ENCODE measurements at places on chromosomes 13 and 19. TPM values are rescaled to one million over a fixed set of nuclear protein-coding genes. Genes with fewer than 3 reads are reported as not detected.

GRCh38 chr19:48502350-48503018 is 9.2 kb downstream of the LMTK3 start:
- DNase-seq, result peak; percentile 63
- H3K36me3 ChIP-seq, result no peaks in the 10 kb centered on the region
- H3K27me3 ChIP-seq, result peaks cover 11% of the 10 kb centered on the region
- peak overlapping the region; percentile 63 for H3K4me3 ChIP-seq
- H3K4me1 ChIP-seq, result peaks cover 24% of the 10 kb centered on the region

DNA sequence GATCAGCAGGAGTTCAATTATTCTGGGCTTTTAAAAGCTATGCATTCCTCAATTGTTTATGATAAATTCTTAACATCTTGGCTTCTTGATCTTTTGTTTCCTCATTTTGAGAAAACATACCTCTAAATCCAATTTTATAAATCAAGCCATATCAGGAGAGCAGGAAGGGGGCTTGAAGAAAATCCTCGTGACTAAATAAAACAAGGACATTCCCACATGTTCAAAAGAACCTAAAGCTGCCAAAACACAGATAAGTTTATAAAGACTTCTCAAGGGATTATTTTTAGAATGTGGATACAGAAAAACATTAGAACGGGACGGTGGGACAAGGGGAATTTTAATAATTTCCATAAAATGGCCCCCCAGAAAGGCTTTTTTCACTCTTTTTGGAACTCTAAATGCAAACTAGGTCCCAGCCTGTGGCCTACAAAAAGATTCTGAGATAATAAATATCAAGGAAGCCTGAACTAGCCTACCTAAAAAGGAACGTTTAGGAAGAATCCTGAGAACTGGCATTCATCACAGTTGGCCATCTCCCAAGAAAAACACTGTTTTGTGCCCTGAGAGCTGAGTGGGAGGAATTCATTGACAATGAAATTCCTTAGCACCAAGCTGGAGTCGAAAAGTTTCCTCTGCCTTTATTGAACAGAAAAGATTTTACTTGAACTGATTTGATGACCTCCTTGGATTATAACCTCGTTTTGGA is 30.1 kb downstream of the ZAR1L start:
- no peak overlapping the region for H3K4me3 ChIP-seq
- no peaks in the 10 kb centered on the region for H3K27me3 ChIP-seq
- H3K36me3 ChIP-seq, result no peaks in the 10 kb centered on the region

DNA sequence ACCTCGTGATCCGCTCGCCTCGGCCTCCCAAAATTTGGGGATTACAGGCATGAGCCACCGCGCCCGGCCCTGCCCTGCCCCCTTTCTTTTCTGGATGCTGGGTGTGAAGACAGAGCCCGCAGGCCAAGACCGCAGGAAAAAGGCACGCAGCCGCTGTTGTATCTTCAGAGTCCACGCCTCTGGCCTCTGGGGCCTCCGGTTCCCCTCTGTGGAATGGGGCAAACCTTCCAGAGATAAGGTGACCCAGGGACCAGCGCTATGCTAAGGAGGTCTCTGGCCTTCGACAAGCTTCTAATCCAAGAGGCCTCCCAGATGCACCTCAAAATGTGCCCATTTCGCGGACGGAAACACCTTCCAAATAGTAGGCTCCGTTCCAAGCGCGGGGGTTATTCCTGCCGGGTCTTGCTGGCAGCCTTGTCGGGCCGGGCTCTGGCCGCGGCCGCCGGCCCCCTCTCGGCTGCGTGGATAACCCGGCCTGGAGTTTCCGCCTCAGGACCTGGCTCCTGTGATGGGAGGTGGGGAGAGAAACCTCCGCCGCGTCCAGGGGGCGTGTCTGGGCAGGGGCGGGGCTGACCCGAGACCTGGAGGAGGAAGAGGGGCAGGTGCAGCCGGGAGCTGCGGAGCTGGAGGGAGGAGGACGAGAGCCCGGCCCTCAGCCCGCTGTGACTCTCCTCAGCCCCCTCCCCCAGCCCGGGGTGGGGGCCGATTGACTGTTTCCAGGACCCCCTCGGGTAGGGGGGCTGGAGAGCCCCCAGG is 13.1 kb downstream of the TJP3 start:
- no peak overlapping the region for H3K27ac ChIP-seq
- no peaks in the 10 kb centered on the region for H3K36me3 ChIP-seq
- peak; percentile 80 for DNase-seq

DNA sequence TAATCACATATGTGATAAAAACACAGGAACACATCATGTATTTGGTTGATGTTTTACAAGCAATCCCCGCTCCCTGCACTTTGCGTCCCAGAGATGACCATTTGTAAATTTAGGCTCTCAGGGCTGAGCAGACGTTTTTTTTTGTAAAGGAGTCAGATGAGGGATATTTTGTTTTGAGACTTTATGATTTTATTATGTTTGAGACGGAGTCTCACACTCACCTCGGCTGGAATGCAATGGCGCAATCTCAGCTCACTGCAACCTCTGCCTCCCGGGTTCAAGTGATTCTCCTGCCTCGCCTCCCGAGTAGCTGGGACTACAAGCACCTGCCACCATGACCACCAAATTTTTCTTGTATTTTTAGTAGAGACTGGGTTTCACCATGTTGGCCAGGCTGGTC is 1.4 kb downstream of the TLE6 start:
- H3K4me1 ChIP-seq, result peaks cover 30% of the 10 kb centered on the region
- H3K36me3 ChIP-seq, result no peaks in the 10 kb centered on the region
- H3K27me3 ChIP-seq, result peaks cover 13% of the 10 kb centered on the region
- no peak overlapping the region for H3K4me3 ChIP-seq
- DNase-seq, result no peak

GRCh38 chr19:2043961-2044708 is 6.9 kb downstream of the MKNK2 start:
- peaks cover 76% of the 10 kb centered on the region for H3K36me3 ChIP-seq
- H3K27me3 ChIP-seq, result no peaks in the 10 kb centered on the region
- H3K4me1 ChIP-seq, result peaks cover 80% of the 10 kb centered on the region
- H3K4me3 ChIP-seq, result peak overlapping the region; percentile 70
- peak overlapping the region; percentile 73 for H3K27ac ChIP-seq
- peak; percentile 35 for DNase-seq

GRCh38 chr19:46410205-46411087 is 2.9 kb downstream of the CCDC8 start:
- DNase-seq, result no peak
- H3K27ac ChIP-seq, result no peak overlapping the region
- no peaks in the 10 kb centered on the region for H3K36me3 ChIP-seq
- peaks cover 3% of the 10 kb centered on the region for H3K4me1 ChIP-seq
- no peak overlapping the region for H3K4me3 ChIP-seq
- H3K27me3 ChIP-seq, result peaks cover 72% of the 10 kb centered on the region

- H3K4me3 ChIP-seq, result no peak overlapping the region
- DNase-seq, result no peak
- H3K4me1 ChIP-seq, result no peaks in the 10 kb centered on the region
- peaks cover 13% of the 10 kb centered on the region for H3K27me3 ChIP-seq
- H3K27ac ChIP-seq, result no peak overlapping the region
Observed at GRCh38 chr19:13681509-13681908, 82.8 kb upstream of the MRI1 start.

DNA sequence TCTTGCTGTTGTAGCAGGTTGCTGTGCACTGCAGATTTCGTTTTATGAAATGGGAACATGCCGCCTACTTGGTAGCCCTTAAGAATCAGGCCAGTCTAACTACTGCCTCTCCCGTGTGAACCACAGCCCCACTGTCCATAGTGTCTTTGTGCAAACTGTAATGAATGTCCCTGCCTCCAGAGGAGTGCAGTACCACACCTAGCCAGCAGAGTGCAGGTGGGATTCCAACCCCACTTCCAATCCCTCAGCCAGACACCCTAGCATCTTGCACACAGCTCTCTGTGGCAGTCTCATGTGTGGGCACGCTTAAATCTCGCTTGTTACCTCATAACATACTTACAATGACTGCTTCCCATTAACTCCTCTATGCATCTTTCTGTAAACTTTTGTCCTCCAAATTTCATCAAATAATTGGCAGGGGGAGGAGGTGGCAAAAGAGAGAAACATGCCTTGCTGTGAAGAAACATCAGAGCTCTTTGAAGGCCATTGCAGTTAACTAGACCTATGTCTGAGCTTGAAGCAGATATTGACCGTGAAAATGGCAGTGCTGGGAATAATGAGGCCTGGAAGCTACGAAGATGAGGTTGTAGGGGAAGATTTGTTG is 47.2 kb downstream of the ZAR1L start:
- DNase-seq, result peak; percentile 22
- no peaks in the 10 kb centered on the region for H3K4me1 ChIP-seq
- no peaks in the 10 kb centered on the region for H3K36me3 ChIP-seq
- H3K27ac ChIP-seq, result no peak overlapping the region

- no peaks in the 10 kb centered on the region for H3K36me3 ChIP-seq
- no peaks in the 10 kb centered on the region for H3K27me3 ChIP-seq
- DNase-seq, result no peak
- no peak overlapping the region for H3K27ac ChIP-seq
- peaks cover 5% of the 10 kb centered on the region for H3K4me1 ChIP-seq
- H3K4me3 ChIP-seq, result no peak overlapping the region
Observed at GRCh38 chr13:27280009-27280656, 9.5 kb downstream of the RASL11A start.

The PRRG2 gene
- 1.8 TPM for total RNA-seq

The TNNI3 gene
- total RNA-seq, result not detected

The GPI gene
- total RNA-seq, result 151 TPM

- H3K27me3 ChIP-seq, result no peaks in the 10 kb centered on the region
- no peak overlapping the region for H3K4me3 ChIP-seq
- no peak for DNase-seq
- no peak overlapping the region for H3K27ac ChIP-seq
Observed at GRCh38 chr13:68254151-68254550, 1024.0 kb upstream of the PCDH9 start.

DNA sequence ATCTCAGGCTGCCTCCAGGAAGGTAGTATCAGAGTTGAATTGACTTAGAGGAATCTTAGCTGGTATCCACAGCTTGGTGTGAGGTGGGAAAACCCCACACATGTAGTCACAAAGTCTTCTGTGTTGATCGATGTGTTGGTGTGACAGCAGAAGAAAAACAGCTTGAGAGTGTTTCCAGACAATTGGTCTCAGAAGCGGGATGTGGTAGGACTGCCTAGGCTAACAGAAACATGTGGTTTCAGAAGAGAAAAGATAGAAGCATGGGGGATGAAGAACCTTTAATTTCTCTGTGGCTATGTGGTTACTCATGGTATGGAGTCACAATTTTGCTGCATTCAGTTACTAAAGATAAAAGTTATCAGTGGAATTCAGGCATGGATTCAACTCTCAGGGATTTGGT is 134.7 kb upstream of the SLITRK5 start:
- no peaks in the 10 kb centered on the region for H3K36me3 ChIP-seq
- DNase-seq, result no peak
- no peaks in the 10 kb centered on the region for H3K27me3 ChIP-seq

The ZNF570 gene
- 7.1 TPM for total RNA-seq

The CCDC70 gene
- total RNA-seq, result not detected

DNA sequence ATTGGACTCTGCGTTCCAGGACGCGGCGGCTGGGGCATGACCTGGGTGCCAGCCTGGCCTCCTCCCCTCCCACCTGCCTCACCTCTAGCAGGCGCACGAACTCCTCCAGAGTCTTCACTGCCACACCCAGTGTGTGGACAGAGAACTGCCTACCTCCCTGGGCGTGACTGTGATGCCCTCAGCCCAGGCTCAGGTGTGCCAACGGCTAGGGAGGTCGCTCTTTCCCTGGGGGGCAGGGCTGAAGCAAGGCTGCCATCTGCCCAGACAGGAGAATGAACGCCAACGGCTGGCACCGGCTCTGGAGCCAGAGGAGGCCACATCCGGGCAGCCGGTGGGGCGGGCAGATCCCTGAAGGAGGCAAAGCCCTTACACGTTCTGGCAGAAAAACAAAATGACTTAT is 11.3 kb downstream of the NANOS3 start:
- H3K4me1 ChIP-seq, result no peaks in the 10 kb centered on the region
- no peak overlapping the region for H3K27ac ChIP-seq
- H3K4me3 ChIP-seq, result no peak overlapping the region
- peaks cover 3% of the 10 kb centered on the region for H3K27me3 ChIP-seq
- DNase-seq, result no peak
- no peaks in the 10 kb centered on the region for H3K36me3 ChIP-seq

- peaks cover 5% of the 10 kb centered on the region for H3K4me1 ChIP-seq
- no peak overlapping the region for H3K4me3 ChIP-seq
- no peaks in the 10 kb centered on the region for H3K36me3 ChIP-seq
Observed at GRCh38 chr19:31356587-31357314, 7.5 kb upstream of the TSHZ3 start.

DNA sequence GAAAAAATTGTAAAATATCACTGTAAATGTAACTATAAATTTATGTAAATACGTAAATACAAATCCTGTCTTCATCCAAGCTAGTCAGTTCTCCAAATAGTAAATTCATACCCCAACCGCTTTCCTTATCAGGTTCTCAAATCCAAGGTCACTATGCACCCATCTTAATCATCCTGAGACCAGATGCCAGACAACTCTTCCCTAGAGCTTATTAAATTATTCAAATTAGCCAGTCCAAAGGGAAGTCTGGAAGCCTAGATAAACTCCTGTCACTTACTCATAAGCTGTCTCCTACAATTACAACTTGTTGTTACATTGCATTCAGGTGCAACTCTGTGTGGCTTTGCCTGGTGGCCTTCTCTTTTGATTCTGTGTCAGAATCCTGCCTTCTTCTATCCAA is 836.1 kb upstream of the PCDH20 start:
- H3K4me1 ChIP-seq, result no peaks in the 10 kb centered on the region
- H3K4me3 ChIP-seq, result no peak overlapping the region
- no peaks in the 10 kb centered on the region for H3K36me3 ChIP-seq
- no peak overlapping the region for H3K27ac ChIP-seq

The UPF1 gene
- 93.2 TPM for total RNA-seq

DNA sequence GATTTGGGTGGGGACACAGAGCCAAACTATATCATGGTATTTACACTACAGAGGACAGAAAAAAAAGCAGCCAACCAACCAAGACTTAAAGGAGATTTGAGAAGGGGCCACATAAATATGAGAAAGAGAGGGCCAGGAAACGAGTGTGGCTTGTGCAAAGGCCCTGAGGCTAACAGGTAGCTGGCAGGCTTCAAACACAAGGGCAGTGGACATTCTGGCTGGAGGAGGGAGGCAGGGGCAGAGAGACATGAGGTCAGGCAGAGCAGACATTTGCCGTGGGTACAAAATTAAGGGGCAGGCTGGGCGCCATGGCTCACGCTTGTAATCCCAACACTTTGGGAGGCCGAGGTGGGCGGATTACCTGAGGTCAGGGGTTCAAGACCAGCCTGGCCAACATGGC is 278.7 kb downstream of the FOXO1 start:
- peak overlapping the region; percentile 64 for H3K27ac ChIP-seq
- no peak for DNase-seq
- H3K4me1 ChIP-seq, result peaks cover 29% of the 10 kb centered on the region

DNA sequence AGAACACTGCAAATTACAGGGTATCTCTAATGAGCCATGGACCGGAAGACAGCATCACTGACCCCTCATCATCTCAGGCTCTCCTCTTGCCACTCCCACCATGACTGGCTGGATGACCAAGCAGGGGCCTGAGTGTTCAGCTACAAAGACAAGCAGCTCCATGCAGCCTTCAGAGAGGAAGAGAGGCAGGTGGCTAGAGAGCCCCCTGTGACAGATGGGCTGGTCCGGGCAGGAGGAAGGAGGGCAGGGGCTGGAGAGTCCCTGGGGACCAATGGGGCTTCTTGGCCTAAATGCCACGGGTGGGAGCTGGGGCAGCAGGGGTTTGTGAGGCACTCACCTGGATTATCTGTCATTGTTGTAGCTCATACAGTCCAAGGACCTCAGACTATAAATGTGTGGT is 12.8 kb upstream of the RASA3 start:
- peak overlapping the region; percentile 25 for H3K27ac ChIP-seq
- no peak overlapping the region for H3K4me3 ChIP-seq
- no peak for DNase-seq
- H3K27me3 ChIP-seq, result no peaks in the 10 kb centered on the region
- no peaks in the 10 kb centered on the region for H3K36me3 ChIP-seq

GRCh38 chr13:110448230-110448629 is 113.3 kb downstream of the RAB20 start:
- DNase-seq, result no peak
- no peaks in the 10 kb centered on the region for H3K36me3 ChIP-seq
- H3K4me3 ChIP-seq, result no peak overlapping the region
- H3K27ac ChIP-seq, result no peak overlapping the region

The KIR2DL3 gene
- total RNA-seq, result not detected
